Stimulated activated CD4-positive, alpha-beta T cell treated with anti-CD3 and anti-CD28 coated beads, Interleukin-15, amount 100 ng/mL, for 24 hours (primary cell): ENCODE measurements at places on chromosomes 11 and 22.

GRCh38 chr11:110027627-110028371 lies 65.4 kb upstream of the ZC3H12C start:
- no peak for DNase-seq

- DNase-seq, result peak; percentile 6
Observed at GRCh38 chr22:16824716-16825687, at the start of gene XKR3. XKR3 (minus strand) TSS chr22:16825411; CDS start chr22:16808073, 17,338 bp downstream.

DNA sequence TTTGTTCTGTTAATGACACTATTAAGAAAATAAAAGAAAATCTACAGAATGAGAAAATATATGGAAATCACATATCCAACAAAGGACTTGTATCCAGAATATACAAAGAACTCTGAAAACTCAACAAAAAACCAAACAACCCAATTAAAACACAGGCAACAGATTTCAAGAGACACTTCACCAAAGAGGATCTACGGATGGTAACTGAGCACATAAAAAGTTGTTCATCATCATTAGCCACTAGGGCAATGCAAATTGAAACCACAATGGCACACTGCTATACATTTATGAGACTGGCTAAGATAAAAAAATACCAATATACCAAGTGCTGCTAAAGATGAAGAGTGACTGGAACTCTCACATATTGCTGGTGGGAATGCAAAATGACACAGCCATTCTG lies 34.5 kb upstream of the SLC25A1 start:
- DNase-seq, result no peak

- DNase-seq, result peak; percentile 50
Observed at GRCh38 chr22:39567135-39567946, 3.2 kb upstream of the CACNA1I start.

- DNase-seq, result peak; percentile 83
Observed at GRCh38 chr11:1889224-1889930, 2.3 kb downstream of the PRR33 start.

- peak; percentile 57 for DNase-seq
Observed at GRCh38 chr11:75867778-75868374, 52.9 kb downstream of the UVRAG start.

GRCh38 chr11:70587075-70587389 lies 188.7 kb downstream of the CTTN start:
- DNase-seq, result no peak

GRCh38 chr11:104908186-104908531 lies 9.9 kb upstream of the CASP12 start:
- DNase-seq, result no peak

GRCh38 chr11:134668796-134669195 lies 256.8 kb upstream of the B3GAT1 start:
- no peak for DNase-seq

DNA sequence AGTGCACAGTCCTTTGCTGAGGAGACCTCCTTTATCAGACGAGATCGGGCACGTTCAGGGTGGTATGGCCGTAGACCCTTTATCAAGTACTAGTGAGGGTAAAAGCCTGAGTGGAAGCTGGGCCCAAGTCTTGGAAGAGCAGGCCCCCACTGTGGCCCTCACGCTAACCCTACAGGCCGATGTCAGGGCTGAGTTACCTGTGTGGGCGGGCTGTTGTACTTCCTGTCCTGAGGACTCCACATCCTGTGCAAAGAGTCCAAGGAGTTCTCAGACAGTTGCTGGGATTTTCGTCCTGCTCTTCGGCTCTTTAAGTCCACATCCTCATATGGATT lies 34.9 kb downstream of the RPL27A start:
- no peak for DNase-seq

- DNase-seq, result no peak
Observed at GRCh38 chr11:117523680-117524079, 196.0 kb downstream of the CEP164 start.

- no peak for DNase-seq
Observed at GRCh38 chr22:43391306-43391705, 20.5 kb upstream of the MPPED1 start.

GRCh38 chr11:118154641-118155040 lies 2.0 kb upstream of the SCN4B start:
- no peak for DNase-seq

DNA sequence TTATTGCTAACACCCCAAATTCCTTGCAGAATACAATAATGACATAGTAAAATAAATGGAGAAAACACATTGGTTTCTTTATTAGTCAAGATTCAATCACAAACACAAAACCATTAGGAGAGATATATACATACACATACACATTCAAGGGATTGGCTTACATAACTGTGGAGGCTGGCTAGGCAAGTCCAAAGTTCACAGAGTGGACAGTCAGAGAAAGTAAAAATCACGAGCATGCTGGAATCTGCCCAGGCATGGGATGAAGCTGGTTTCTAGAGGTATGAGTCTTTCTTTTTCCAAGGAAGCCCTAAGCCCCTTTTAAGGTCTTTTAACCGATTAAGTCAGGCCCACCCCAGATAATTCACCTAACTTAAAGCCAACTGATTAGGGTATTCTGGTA lies 13.6 kb upstream of the OR56B1 start:
- no peak for DNase-seq

GRCh38 chr11:3225826-3226750 lies 6.1 kb downstream of the MRGPRE start:
- DNase-seq, result no peak

DNA sequence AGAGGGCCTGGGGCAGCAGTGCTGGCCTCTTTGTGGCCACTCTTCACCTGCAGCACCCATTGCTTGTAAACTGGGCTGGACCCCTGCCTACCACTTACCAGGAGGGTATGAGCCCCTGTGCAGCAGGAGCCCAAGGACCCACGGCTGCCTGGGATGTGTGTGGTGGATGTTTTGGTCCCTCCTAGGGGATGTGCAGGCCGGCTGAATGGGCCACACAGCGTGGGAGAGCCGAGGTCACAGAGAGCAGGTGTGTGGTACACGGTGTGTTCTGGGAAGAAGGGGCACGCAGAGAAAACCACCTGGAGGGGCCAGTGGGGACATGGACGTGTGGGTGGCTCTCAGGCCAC lies 19.3 kb upstream of the GNB1L start:
- no peak for DNase-seq

GRCh38 chr11:13329670-13330356 lies 52.2 kb downstream of the BMAL1 start:
- DNase-seq, result no peak

- no peak for DNase-seq
Observed at GRCh38 chr11:72958791-72959190, 144.6 kb downstream of the ATG16L2 start.

- DNase-seq, result no peak
Observed at GRCh38 chr11:44235765-44236201, 74.2 kb downstream of the ALX4 start.

GRCh38 chr22:31230871-31231621 lies 18.9 kb downstream of the LIMK2 start:
- DNase-seq, result peak; percentile 24

GRCh38 chr11:125326126-125326525 lies 161.6 kb downstream of the PKNOX2 start:
- no peak for DNase-seq

GRCh38 chr22:20530368-20531153 lies 23.2 kb downstream of the MED15 start:
- no peak for DNase-seq

- peak; percentile 6 for DNase-seq
Observed at GRCh38 chr11:131511794-131512193, 141.4 kb downstream of the NTM start.

- peak; percentile 50 for DNase-seq
Observed at GRCh38 chr22:22954656-22955055, 67.0 kb downstream of the IGLL5 start.

DNA sequence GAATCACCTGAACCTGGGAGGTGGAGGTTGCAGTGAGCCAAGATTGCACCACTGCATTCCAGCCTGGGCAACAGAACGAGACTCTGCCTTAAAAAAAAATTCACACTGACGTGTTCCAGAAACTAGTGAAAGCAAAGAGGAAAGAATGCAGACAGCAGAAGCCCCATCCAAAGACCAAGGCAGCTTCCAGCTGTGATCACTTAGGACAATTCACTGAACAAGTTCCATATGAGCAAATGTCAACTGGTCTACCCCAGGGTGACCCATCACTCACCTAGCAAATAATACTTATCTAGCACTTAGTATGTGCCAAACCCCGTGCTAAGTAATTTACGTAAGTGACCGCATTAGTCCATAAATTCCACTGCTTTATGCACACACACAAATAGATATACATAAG lies 138.9 kb downstream of the LARGE1 start:
- no peak for DNase-seq

DNA sequence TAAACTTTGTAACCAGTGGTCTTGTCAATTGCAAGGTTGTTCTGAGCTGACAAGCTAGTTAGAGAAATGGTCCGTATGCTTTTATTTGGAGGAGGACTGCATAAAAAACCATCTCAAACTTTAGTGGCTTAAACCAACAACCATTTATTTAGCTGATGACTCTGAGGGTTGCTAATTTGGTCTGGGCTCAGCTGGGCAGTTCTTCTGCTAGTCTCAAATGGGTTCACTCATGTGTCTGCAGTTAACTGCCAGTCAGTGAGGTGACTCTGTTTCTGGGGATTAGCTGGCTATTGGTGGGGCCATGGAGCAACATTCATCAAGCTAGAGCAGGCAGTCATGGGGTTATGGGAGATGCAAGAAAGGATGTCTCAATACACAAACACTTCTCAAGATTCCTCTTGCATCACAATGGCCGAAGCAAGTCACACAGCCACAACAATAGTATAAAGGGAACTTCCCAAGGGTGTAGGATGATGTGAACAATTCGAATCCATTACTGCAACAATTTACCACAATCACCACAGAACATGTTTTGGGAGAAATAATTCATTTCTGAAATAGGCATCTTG lies 521.9 kb downstream of the INSC start:
- no peak for DNase-seq

DNA sequence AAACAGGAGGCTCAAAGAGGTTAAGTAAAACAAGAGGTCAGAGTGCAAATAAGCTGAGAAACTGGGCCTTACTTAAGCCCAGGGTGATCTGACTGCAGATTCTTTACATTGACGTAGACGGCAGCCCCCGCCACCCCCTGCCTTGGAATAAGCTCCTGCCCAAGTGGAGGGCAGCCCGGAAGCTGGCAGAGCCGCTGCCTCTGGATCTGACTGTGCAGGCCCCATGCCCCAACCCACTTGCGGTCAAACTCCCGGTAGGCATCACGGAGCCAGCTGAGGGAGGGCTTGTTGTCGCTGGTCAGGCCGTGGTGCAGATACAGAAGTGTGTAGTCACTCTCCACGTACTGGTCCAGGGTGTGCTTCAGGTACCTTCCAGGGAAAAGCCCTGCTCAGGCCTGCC lies 18.6 kb downstream of the ARHGAP1 start:
- DNase-seq, result no peak

GRCh38 chr22:39725351-39726035 lies 154.9 kb downstream of the CACNA1I start:
- DNase-seq, result no peak

DNA sequence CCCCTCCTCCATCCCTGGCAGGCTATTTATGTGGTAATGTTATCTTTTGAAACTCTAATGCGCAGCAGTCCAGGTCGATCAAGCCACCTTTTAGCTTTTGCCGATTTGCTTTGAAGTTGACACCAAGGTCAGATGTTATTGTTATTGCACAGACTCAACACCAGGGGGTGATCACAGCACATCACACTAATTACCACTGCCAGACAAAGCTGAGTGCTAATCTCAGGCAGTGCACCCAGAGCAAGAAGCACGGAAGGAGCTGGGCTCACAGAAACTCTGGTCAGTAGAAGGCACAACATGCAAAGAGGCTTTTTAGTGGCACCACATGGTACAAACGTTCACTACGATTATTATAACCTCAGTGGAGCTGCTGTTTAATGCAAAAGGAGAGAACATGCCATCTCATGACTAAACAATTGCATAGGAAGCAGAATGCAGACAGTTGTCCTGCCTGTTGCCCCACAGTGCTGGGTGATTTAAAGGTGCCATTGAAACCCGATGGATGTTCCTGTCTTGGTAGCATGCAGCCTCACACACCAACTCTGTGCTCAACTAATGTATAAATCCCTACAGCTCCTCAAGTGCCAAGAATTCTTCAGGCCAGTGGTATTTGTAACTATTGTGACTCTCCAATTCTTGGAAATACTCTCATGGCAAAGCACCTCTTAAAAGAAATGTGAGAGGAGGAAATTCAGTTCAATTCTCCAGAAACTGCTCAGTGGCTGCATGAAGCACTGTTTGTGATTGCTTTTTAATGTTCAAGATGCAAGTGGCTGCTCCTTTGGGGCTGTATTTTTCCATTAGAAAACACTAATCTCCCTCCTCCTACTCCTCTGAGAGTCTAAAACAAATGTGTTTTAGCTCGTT lies 353.9 kb upstream of the DDI1 start:
- peak; percentile 35 for DNase-seq

DNA sequence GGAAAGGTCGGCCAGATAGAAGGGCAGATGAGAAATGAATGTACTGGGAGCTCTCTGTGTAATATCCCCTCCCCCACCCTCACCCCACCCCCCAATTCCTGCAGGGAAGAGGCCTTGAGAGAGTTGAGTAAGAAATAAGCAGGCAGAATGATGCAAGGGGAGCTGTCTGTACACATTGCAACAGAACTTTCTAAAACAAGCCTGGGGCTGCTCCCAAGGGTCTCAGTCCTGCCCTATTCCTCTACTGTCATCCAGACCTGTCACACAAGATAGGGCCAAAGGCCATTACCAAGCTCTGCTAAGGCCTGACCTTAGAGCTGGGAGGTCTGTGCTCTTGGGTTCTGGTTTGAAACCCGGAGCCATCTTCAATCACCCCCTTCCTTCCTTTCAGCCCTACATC lies 5.7 kb upstream of the DGAT2 start:
- DNase-seq, result no peak

DNA sequence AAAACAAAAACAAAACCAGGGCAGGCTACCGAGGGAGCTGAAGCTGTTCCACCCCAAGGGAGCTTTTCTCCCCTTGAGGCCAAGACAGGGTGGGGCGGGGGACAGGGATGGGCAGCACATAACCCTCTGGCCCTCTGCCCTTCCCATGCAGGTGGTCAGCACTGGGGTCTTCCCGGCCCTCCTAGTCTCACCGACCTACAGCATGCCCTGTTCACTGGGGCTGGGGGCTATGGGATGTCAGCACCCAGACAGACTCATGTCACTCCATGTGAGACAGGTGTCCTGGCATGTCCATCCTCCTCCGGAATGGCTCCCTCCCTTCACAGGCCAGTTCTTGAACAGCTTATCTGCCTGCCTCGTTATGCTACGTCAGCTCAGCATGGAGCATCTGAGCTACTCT lies 51.7 kb downstream of the DSCAML1 start:
- no peak for DNase-seq

DNA sequence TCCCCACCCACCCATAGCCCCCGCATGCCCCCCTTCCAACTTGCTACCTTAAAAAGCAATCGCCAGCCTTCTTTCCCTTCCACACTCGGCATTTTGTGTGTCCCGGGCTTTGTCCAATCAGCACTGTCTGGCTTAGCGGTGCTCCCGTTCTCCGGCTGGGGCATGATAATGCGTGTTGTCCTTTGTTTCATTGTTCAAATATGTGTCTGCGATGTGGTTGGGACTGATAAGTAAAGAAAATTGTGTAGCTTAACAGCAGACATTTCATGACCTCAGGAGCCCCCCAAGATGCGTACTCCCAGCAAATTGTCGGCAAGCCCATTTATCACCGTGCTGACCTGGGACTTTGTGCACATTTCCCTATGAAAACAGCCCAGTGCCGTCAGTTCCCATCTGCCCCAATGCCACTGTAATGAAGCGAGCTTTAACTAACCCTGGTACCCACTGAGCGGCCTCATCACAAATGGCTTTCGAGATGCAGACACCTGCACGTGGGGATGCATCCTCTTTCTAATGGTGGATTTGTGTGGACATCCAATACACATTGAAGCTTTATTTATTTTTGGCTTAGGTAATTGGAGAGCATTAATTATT lies 167.0 kb upstream of the E2F8 start:
- no peak for DNase-seq
